ENCODE measurements at places on chromosomes 2 and 18. TPM values are rescaled to one million over a fixed set of nuclear protein-coding genes. Genes with fewer than 3 reads are reported as not detected.

GRCh38 chr2:207670887-207671286, 40.6 kb upstream of the CCNYL1 start:
- DNase-seq: no peak

- no peak for DNase-seq
Measured at GRCh38 chr2:16615687-16616615, 49.7 kb downstream of the CYRIA start.

GRCh38 chr2:39491653-39492052, 54.6 kb upstream of the MAP4K3 start:
- DNase-seq: no peak

DNA sequence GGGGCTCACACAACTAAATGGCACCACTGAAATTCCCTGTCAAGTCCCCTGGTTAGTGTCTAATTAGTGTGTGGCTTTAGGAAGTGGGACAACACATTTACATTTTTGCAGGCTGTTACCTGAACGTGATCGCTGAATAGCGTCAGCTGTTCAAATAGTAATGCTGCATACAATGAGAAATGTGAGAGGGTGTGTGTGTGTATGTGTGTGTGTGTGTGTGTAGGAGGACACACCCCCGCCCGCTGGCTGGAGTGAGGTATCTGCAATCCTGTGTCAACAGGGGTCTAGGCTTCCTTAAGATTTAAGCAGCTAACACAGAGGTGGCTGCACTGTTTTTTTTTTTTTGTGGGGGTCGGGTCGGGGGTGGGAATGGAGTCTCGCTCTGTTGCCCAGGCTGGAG, 4.8 kb upstream of the LYPD6B start:
- DNase-seq: no peak

GRCh38 chr2:225768741-225769140, 369.2 kb downstream of the NYAP2 start:
- no peak for DNase-seq

DNA sequence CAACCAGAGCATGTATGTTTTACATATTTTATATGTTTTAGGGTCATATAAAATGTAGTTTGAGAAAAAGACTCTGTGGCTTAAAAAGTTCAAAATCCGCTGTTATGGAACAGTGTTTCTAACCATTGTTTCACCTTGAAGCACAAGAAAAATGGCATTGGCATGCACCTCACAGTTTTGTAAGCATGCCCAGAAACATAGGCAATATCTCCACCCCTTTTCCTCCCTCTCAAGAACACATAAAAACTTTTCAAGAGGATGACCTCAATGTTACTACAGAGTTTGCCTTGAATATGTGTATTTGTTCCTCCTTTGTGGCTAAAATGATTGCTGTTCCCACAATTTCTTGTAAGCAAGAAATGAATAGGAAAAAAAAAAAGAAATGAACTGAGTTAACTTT, 29.3 kb upstream of the SLC40A1 start:
- no peak for DNase-seq

- DNase-seq: no peak
Measured at GRCh38 chr2:241728627-241729026, 5.8 kb upstream of the D2HGDH start.

DNA sequence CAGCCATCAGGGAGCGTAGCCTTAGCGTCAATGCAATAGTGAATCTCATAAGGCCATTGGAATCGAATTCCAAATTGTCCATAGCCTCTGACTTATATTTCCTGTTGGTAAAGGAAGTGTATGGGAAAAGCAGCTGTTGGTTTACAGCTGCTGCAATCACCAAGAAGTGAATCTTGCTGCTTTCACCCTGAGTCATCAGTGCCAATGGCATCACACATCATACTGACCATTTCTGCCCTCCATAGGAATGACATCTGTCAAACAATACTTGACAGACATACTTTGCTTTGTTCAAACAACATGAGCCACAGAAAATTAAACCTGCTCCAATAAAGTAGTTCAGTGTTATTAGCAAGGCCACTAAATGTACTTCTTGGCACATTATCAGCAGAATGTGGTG, 111.2 kb upstream of the KLHL29 start:
- DNase-seq: no peak

DNA sequence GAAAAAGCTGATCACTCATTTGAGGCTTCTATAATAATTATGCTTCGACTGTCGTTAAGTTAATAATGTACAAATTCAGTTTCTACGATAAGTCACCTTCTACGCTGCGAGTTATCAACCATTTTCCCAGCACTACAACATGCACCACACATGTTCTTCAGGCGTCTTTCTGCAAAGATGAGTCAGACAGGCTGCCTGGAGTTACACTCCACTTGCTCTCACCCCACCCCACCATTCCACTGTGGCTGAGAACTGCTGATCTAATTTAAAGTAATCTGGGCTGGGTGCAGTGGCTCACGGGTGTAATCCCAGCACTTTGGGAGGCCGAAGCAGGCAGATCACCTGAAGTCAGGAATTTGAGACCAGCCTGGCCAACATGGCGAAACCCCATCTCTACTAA, 218.6 kb downstream of the DYM start:
- DNase-seq: no peak

DNA sequence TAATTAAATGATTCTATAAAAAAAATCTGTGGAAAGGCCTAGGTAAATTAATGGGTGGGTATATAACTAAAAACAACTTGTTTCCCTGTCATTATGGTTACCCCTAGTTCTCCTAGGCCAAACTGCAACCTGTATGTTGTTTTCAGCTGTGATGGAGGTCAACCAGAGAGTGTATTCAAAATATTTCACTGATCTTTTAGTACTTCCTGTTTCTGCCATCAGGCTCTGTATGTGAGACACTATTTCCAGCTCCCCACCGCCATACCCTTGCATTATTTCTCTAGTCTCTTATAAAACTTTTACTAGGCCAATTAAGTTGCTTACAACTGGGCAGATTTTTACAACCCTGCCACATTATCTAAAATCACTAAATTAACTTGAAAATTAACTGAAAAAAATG, 21.0 kb upstream of the CDKL4 start:
- no peak for DNase-seq

DNA sequence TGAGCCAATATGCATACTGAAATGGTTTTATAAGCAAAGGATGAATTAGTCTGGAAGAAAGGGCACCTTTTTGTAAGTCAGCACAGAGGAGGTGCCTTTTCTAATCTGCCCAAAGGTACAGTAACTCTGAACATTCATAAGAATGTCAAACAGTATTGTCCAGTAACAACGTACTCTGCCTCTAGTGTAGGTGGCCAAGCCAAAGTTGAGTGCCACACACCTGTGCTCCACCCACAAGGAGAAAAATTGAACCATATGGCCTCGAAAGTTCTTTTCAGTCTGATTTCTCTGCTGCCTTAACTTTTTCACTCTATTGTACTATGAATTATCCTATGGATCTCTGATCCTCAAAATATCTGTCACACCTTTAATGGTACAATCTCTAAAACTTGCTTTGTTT, 86.8 kb downstream of the CERKL start:
- no peak for DNase-seq

REG3G gene
- polyA plus RNA-seq: not detected

IL36RN gene
- not detected for polyA plus RNA-seq

CROCC2 gene
- polyA plus RNA-seq: 0.06 TPM

CNPPD1 gene
- 60.4 TPM for polyA plus RNA-seq

GTF3C2 gene
- polyA plus RNA-seq: 73.9 TPM

CPO gene
- polyA plus RNA-seq: 1.8 TPM

DIPK1C gene
- polyA plus RNA-seq: 0.18 TPM
